KBM-7 (cell line): ENCODE measurements at places on chromosomes 1 and 21.
A peak's percentile ranks its signal among the peaks of the same experiment; 100 is the strongest.

DNA sequence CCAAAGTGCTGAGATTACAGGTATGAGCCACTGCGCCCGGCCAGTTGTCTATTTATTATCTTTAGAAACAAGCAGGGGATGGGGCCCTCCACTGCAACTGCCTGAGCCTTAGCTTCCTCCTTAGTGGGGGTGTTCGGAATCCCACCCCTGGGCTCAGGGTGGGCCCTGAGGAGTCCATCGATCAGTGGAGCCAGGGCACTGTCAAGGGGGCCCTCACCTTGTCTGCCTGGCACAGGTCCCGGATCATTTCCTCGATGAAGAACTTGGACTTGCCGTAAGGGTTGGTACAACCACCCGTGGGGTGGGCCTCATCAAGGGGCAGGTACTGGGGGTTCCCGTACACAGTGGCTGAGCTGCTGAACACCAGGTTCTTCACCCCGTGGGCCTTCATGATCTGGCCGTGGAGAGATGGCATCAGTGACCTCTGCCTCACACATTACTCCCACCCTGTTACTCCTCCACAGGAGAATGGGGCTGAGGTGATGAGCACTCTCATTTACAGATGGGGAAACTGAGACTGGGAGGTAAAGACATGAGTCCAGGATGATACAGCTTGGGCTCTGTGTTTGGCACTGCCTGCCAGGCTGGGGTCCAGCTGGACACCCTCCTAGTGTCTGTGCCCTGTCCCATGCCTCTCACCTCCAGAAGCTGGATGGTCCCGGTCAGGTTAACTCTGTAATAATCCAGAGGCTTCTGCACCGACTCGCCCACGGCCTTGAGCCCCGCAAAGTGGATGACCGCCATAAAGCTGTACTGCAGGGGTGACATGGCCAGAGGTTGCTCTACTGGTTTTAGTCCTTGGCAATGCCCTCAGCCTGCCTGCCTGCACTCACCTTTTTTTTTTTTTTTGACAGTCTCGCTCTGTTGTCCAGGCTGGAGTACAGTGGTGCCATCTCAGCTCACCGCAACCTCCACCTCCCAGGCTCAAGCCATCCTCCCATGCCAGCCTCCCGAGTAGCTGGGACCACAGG is 2.8 kb downstream of the GALE start:
- DNase-seq, result no peak

DNA sequence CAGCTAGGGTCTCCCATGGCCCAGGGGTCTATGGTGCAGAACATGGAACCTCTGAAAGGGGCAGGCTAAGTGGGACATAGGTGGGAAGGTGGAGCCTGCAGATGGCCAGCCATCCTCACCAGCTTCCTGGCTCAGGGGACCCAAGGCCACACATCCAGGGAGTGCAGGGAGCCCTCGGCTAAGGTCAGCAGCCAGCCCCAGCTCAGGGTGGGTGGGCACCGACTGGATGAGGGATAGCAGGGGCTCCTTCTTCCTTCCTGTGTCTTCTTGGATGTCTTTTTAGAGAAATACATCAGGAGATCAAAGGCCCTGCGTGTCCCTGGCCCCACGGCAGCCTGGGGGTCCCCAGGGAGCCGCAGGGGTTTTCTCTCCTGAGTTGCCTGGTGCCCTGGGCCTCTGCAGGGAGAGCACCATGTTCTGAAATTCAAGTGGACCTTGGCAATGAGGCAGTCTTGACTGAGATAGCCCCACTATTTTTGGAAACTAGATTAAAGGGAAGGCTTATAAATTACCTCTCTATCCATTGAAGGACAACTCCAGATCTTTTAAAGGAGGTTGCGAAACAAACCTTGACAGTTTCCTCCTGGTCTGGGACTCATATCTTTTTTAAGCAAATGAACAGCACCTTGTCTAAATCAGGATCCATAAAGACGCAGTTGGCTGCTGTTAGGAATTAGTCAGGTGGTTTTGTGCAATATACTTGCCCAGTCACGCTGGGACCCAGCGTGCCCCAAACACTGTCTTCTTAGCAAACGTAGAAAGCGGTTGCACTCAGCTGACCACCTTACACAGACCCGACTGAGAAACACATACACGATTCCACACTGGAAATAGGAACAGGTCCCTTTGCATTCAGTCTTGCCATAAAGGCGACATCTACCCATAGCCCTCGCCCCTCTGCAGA is 242.3 kb downstream of the TOMM20 start:
- DNase-seq, result peak; percentile 59

- DNase-seq, result no peak
Observed at GRCh38 chr1:2463396-2463795, 12.7 kb upstream of the PLCH2 start.

DNA sequence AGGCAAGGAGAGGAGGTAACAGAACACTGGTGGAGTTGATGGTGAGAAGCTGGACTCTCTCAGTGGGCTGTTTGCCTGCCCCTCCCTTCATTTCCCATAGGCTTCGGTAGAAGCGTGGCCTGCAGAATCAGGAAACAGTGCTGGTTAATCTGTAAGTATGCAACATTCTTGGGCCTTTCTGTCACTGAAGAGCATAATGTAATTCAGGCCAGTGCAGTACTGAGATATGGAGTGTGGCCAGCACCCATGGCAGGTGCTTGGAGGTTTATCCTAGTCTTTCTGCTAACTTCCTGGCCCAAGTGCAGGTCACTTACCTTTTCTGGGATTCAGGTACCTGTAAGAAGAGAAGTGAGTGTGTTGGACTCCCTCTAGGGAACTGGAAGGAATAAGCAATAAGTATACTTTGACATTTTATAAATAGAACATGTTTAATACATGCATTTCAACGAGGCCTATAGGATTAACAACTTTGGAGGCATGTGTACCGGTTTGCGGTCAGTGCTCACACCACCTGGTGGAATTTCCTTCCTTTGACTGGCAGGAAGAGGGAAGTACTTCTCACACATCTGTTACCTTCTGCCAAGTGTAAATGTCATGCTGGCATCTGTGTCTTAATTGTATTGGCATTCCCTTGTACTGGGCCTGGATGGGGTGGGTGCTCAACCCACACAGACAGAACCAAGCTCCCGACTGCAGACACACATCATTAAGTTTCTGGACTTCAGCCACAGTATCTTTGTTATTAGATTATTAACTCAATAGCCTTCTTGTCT is 105.5 kb downstream of the KIF26B start:
- peak; percentile 52 for DNase-seq

GRCh38 chr1:175673371-175674150 is 69.8 kb downstream of the TNR start:
- peak; percentile 84 for DNase-seq
